Endodermal cell (in vitro differentiated cells): ENCODE measurements at places on chromosomes 11 and 22. TPM values are rescaled to one million over a fixed set of nuclear protein-coding genes. Genes with fewer than 3 reads are reported as not detected.

DNA sequence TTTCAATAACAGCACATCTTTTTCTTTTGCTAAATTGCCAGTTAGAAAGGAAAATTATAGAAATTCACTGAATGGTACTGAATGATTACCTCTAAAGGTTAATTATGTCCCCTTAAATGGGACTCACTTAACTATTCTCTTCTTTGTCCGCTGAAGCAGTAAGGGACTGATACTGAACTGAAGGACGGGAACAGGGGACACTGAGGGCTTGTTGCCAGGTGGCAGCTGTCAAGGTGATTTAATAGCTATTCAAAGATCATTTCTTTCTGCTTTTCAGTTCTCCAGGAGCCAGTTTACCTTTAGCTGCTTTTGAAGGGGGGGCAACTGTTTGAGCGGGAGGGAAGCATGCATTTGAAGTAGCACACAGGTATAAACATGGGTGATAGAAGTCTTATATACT lies 325.4 kb upstream of the CCDC90B start:
- DNase-seq = no peak

LRRC4C gene
- 0.27 and 0.84 TPM in 2 replicates for total RNA-seq

- no peak for DNase-seq
These were observed 30.5 kb upstream of the BLID start for GRCh38 chr11:122146475-122146874.

DNA sequence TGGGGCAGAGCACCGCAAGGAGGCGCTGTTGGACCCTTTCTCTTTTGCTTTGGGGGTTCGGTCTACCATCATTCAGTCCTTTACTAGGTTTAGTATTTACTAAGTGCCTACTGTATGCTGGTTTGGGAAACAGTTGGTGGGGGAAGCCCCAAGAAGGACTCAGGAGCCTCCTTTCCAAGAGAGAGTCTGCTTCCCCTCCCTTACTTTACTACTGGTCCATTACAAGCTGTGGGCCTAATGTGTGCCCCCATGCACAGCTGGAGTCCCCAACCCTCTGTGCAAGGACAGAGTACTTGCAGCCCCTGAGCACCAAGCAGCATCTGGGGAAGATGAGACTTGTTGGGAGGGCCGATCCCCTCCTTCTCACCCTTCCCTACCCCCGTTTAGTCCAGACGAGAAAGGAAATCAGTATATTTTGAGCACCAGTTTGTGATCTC lies 876 bp upstream of the UBE2L6 start:
- DNase-seq = peak; percentile 97

MUC5AC gene
- total RNA-seq = not detected in 3 replicates

- DNase-seq = no peak
These were observed 206.9 kb downstream of the CADM1 start for GRCh38 chr11:115297330-115297729.

C11orf86 gene
- not detected in 2 replicates for total RNA-seq

DNA sequence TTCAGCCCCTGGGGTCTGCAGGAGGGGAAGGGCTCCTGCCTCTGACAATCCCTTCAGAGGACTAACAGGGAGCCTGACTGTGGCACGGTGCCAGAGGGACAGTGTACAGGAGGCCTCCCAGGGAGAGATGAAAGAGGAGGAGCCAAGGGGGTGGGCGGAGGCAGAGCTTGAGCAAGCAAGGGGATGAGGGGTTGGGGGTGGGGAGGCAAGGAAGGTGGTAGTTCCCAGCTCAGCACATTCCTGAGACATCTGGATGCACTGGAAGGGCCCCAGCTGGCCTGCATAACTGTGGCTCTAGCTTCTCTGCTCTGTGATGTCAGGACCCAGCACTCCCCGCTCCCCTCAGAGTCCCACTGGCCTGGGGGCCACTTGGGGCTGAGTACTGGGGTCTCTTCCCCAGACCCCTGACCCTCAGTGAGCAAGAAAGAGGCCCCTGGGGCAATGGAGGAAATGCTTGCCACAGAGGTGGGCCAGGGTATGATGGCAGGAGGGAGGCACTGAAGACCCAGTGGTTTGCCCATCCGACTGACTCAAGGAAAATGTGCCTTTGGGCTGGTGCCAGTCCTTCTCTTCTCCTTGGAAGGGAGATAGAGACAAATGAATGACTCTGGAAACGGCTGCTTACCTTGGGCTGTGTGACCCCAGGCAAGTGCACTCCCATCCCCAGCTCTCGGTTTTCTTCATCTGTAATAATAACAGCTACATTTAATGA lies 13.3 kb downstream of the CREB3L1 start:
- DNase-seq = peak; percentile 94

DNA sequence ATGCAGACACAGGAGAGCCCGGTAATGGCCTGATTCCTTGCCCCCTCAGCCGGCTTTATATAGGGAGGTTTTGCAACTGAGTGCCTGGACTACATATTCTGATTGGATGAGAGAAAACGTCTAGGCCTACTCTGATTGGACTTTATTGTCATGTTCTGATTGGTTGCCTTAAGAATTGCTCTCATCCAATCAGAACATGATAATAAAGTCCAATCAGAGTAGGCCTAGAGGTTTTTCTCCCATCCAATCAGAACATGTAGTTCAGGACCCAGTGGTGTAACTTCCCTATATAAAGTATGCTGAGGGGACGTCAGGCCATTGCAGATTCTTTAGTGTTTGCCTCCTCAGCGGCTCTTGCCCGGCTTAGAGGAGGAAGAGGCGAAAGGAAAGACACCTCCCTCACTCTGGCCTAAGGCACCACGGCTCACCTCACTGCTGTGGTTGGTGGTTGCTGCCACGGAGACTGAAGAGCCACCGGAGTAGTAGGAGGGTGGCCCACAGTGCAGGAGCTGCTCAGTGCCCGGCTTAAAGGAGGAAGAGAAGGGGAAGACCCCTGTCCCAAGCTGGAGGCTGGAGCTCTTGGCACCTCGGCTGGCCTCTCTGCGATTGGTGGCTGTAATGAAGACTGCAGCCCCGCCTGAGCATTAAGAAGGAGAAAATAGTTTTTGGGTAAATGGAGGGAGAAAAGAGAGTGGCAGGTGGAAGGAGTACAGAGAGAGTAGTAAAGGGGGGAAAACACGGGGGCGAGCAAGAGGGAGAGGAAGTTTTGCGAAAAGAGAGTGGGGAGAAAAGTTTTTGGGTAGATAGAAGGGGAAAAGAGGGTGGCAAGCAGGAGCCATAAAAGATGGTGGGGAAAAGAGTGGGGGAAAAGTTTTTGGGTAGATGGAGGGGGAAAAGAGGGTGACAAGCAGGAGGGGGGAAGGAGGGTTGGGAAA lies 116.7 kb upstream of the SERPIND1 start:
- DNase-seq = peak; percentile 40

GRCh38 chr22:28715611-28716010 lies 26.0 kb downstream of the CHEK2 start:
- no peak for DNase-seq

CBLIF gene
- not detected in 3 replicates for total RNA-seq

NEFH gene
- 0.92 and 1.3 TPM in 2 replicates for total RNA-seq

DNA sequence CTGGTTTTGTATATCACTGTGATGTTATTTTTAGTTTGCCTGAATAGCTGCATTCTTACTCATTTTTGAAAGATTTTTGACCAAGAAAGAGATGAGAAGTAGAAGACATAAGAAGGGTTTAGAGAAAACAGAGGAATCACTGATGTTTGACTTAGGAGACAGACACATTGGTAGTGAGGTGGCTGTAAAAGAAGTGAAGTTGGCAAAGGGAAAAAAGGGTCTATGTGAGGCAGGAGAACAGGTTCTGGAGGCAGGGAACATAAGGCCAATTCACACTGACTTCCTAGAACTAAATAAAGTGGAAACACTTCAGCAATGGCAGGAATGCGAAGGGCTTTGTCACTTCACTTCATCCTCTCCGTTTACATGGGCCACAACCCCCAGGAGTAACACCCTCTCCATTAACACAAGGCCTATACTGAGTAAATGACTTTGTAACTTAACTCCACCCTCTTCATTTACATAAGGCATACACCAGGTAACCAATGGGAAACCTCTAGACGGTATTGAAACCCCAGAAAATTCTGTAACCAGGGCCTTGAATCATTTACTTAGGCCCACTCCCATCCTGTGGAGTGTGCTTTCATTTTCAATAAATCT lies 36.5 kb downstream of the CTSC start:
- DNase-seq = peak; percentile 83

TRIM66 gene
- total RNA-seq = 4.3 to 5.0 TPM (median 4.9 TPM) in 3 replicates

TNNT3 gene
- total RNA-seq = not detected in 3 replicates

GRCh38 chr11:26558190-26558589 lies 13.9 kb downstream of the MUC15 start:
- no peak for DNase-seq

ABCG4 gene
- 0.89 to 1.8 TPM (median 1.5 TPM) in 3 replicates for total RNA-seq

GRCh38 chr11:125235071-125235471 lies 70.5 kb downstream of the PKNOX2 start:
- DNase-seq = no peak

TPBGL gene
- 1.4 TPM in 1 of 3 replicates, not detected in the others for total RNA-seq

DNA sequence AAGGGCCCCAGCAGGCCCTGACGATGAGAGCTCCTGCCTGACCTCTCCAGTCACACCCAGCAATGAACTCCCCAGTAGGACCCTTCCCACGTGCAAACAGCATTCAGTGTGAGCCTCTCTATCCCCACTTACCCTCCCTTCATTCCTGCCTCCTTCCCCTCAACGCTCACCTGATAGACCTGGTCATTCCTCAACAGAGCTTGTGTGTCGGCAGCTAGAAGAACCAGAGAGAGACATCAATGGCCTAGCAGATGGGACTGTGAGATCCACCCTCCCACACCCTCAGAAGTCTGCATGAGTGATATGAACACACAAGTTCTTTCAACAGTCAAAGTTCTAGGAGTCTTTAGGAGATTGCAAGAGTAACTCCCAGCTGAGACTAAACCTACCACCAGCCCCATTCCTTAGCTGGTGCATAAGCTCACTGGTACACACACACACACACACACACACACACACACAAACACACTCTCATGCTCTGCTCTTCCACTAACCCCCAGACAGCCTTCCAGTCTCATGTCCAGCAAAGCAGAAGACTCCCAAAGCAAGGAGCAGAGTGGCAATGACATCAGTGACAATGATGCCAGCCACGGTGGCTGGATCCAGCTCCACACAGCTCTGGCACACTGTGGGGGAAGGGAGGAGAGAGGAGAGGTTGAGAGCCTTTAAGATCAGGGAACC lies 3.1 kb downstream of the CD3D start:
- DNase-seq = no peak

IL18 gene
- total RNA-seq = 0.23 TPM in 1 of 2 replicates, not detected in the other

GRCh38 chr11:702462-703461 lies 3.3 kb upstream of the EPS8L2 start:
- no peak for DNase-seq

TUG1 gene
- total RNA-seq = 84.5 to 126 TPM (median 113 TPM) in 3 replicates

DNA sequence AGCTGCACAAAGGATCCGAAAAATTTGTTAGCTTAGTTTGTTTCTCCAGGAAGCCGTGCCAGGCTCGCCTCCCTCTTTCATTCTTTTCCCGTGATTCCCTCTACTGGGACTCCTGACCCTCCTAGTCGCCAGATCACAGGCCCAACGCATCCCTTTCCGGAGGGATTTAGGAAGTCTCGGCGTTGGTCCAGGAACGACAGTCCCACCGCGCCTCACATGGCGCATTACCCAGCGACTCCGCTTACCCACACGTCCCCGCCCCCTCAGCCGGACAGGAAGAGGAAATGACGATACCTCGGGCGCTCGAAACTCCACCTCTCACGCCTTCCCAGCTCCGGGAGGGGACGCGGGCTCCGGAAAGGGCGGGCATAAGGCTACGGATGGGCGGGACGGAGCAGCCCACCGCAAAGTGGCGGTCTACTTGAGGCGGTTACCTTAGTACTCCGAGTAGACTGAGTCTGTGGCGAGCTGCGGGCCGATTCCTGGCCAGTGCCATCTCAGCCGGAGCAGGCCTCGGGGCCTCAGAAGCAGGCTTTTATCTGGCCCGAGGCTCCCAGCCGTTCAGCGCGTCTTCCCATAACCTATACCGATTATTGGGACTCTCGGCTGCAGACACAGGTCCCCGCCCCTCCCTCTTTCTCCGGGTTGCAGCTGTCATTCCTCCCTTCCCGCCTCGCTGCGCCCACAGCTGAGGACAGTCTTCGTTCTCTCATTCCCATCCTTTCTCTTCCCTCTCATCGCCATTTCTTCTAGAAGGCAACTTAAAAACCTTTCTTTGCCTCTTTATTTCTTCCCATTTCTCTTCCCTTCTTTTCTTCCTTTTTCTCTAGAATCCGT lies at the start of gene CCDC15:
Gene CCDC15 (plus strand): TSS at position 450 of the 837 bp plus-strand sequence. CDS start 531 bp downstream, outside the sequence.
- peak; percentile 99 for DNase-seq

C22orf31 gene
- not detected in 2 replicates for total RNA-seq

DNA sequence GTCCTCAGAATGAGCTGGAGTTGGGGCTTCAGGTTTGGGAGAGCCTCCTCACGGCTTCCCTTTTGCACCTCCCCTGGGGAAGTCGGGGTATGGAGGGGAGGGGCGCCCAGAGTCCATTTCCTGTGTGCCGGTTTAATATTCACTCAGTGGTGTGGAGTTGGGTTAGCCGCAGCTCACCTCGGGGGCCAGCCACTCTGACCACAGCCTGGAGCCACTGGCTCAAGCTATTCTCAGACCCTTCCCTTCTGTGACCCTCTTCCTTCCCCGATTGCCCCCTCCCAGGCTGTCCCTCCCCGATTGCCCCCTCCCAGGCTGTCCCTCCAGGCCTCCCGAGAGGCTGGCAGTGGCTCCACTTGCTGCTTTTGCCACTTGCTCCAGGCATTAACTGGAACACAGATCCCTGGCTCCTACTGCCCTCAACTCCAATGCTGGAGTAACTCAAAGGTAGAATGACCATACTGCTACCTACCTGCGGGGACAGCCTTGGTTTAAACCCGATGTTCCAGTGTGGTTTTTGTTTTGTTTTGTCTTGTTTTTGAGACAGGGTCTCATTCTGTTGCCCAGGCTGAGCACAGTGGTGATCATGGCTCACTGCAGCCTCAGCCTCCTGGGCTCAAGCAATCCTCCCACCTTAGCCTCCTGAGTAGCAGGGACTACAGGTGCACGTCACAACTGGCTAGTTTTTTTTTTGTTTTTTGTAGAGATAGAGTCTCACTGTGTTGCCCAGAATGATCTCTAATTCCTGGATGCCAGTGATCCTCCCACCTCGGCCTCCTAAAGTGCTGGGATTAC lies 29.3 kb downstream of the RPUSD4 start:
- no peak for DNase-seq

BAIAP2L2 gene
- total RNA-seq = 1.4 and 2.3 TPM in 2 replicates
